Nephron progenitor cell (in vitro differentiated cells): ENCODE measurements at places on chromosomes 7 and 10.

DNA sequence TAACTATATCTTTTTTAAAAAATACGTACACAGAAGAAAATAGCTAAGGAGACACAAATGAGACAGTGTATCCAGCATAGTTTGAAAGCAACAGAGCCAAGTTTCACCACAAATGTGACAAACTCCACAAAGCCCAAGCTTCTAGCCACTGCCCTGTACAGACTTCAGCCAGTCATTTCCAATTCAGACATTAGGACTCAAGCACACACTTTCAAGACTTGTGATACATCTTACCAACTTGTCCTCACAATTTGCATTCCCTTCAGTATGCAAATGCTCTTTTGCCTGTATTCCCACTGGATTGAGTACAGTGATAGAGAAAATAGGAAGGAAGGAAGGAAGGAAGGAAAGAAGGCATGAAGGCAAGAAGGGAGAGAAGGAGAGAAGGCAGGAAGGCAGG, 510.4 kb downstream of the KCNMA1 start:
- DNase-seq, result no peak

DNA sequence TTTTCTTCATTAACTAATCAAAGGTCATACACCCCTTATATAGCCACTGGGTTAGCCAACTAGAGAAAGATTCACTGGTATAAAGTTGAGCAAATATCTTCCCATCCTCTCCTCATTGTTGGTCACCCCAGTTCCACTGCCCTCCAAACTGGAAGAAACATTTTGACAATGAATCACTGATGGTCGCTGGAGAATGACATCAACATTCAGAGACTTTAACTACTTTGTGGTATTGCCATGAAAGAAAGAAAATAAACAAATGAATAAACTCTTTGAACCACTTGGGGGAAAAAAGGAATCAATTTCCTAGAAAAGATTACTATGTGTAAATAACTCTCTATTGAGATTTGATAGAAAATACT, 23.4 kb downstream of the HYCC1 start:
- no peak for DNase-seq

GRCh38 chr10:125992254-125992653, 95.9 kb downstream of the FANK1 start:
- DNase-seq, result no peak

- DNase-seq, result peak; percentile 75
These were observed 11.9 kb downstream of the RGR start for GRCh38 chr10:84256510-84257342.

GRCh38 chr7:134083766-134084487, 43.2 kb upstream of the LRGUK start:
- no peak for DNase-seq
